ENCODE measurements at places on chromosomes 3 and 15.

DNA sequence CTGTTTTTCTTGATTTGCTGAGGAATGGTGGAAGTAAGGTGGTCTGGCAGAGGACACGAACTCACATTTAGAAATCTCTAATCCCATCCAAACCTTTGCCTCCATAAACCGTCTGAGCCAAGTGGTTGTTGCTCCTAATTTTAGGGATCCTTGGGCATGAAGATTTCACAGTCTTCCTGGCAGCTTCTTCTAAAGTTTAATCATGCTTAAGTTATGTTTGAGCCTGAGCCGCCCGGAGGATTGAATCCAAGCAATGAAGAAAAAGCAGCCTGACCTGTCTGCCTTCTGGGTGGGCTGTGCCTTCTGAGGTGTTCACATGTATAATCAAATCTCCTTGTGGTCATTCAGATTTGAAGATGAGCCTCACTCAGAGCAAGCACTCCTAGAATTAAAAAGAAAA, 249.0 kb downstream of the CD47 start:
- DNase-seq = no peak

GRCh38 chr15:61116825-61117224, 112.3 kb downstream of the RORA start:
- DNase-seq = no peak

DNA sequence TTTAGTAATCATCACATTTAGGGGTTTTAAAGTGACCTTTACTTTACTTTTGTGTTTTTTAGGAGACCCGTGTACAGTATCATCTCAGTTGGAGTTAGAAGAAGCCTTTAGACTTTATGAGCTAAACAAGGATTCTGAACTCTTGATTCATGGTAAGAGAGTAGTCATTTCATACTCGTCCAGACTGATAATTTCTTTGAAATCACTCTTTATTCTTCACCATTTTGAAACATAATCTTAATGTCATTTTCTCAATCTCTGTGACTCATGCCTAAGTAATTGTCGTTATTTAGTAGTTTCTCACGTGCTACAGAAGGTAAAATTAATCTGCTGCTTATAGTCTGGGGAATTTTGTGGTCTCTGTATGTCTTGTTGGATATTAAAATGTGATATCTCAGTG, 37.7 kb downstream of the PRKCI start:
- DNase-seq = no peak

DNA sequence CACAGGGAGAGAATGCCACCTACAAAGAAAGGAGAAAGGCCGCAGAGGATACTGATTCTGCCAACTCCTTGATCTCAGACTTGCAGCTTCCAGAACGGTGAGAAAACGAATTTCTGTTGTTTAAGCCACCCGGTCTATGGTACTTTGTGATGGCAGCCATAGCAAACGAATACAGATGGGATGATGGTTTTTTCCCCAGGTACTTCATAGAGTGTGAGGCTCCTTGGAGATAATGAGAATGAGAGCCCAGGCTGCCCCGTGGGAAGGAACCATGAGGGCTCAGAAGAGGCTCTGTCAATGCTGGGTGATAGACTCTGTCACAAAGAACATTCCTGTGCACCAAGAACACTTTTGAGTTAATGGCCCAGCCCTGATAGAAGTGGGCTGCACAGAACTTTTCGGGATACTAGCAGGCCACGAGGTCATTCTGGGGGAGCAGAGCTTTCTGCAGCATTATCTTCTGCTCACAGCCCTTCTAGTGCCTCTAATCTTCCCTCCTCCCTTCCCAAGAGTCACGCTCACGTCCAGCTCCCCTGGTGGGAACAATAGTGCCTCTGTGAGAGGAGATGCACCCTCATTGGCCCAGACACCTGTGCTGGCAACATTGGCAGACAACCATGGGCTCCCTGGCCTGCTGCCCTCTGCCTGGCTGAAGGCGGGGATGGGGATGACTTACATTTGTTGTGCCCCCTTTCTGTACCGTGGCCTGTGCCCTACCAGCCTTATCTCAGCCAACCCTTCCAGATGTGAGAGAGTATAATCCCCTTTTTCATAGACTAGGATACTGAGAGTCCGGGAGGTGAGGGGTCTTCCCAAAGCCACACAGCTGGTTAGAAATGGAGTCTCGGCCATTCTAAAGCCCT, 5.2 kb upstream of the RLBP1 start:
- no peak for DNase-seq

DNA sequence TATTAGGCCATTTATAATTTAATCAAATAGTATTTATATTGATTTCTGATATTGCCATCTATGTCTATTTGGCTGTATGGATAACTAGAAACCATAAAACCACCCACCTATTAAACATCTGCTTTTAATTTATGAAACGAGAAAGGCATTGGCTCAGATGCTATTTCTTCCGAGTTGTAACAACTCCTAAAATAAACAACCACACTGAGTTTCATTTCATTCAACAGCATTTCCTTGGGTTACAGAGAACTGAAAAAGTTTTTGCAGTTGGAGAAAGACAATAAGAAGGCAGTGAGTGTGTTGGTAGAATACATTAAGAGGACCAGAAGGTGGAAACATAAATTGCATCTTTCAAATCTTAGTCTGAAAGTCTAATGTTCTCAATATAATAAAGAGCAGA, 79.1 kb downstream of the AQR start:
- DNase-seq = no peak

GRCh38 chr3:42637001-42637400, 16.5 kb upstream of the ZBTB47 start:
- no peak for DNase-seq

- no peak for DNase-seq
Observed at GRCh38 chr3:180283251-180283650, 246.5 kb upstream of the PEX5L start.

DNA sequence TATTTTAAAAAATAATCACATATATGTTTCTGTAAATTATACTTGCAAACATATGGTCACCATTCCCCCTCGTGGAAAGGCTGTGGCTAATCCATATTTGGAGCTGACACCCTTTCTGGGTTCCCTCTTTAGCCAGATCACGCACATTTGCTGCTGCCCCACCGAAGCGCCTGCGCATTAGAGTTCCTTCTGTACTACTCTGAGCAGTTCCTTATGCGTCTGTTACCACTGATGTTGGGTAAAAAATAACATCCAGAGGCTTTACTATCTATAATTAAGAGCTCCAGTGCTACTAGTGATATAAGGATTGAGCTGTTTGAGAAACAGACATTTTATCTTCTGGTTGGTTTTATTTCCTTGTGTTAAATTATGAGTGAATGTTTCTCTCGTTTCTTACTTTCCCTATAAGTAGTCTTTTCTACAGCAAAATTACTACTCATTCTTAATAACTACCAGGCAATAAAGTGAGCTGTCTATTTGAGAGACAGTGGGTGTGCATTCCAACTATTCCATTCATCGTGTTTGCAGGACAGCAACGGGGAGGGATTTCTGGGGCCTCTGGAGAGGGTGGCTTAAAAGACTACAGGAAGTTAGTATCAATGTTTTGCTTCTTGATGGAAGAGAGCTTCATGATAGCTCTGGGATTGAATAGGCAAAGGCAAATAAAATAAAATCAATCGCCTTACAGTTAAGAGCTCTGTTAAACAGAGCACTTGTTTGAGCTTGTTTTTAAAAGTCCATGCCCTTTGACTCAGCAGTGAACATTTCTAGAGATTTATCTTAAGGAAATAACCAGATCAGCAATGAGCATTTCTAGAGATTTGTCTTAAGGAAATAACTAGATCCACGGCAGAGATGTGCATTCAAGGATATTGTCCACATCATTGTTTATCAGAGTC, 245.2 kb downstream of the CD47 start:
- no peak for DNase-seq

GRCh38 chr3:26915208-26915607, 292.6 kb downstream of the LRRC3B start:
- DNase-seq = no peak

DNA sequence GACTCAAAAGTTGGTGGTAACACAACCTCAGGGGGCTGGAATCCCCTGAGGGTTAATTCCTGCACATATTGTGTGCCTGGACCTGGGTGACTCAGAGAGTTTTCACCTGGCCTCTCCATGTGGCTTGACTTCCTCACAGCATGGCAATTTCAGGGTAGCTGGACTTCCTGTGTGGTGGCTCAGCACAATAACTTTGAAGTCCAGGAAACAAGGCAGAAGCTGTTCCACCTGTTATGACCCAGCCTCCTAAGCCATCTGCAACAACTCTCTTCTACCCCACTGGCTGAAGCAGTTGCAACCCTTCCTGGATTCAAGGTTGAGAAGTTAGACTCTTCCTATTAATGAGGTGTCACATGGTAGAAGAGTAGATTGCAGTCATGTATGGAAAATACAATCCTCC, 58.4 kb downstream of the EDEM1 start:
- no peak for DNase-seq

- no peak for DNase-seq
Observed at GRCh38 chr15:27671819-27672437, 427.2 kb downstream of the OCA2 start.

DNA sequence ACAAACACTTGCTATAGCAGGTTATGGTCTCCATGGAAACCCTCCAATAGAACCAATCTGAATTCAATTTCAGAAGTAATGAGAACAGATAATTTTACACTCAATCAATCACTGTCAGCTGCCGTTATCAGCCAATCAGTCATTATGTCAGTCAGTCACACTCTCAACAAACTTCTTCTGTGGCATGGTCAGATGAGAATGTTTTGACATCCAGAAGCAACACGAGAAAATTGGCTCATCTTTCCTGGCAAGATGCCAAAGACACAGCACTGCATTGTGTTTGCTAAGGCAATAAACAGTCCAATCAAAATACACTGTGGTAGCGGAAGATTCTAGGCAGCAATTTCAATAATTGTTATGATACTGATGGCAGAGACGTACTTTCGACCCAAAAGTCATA, 190.7 kb downstream of the RORA start:
- DNase-seq = no peak

GRCh38 chr15:63061975-63062374, 19.4 kb downstream of the TPM1 start:
- DNase-seq = no peak

GRCh38 chr15:76979996-76980520, 14.9 kb upstream of the PSTPIP1 start:
- DNase-seq = no peak

DNA sequence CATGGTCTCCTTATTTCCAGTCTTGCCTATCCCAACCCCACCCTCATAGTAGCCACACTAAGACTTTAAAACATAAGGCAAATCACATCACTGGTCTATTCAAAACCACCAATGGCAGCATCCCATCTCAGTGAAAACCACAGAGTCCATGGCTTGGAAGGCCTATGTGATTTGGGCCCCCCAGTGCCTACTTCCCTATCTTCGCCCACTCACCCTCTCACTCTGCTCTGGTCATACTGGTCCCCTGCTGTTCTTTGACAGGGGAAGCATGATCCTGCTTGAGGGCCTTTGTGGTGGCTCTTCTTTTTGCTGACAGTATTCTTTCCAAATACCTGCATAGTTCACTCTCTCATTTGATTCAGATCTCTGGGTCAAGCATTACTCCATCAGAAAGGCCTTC, 3.3 kb downstream of the GTF2A2 start:
- DNase-seq = no peak

- no peak for DNase-seq
Observed at GRCh38 chr15:43527016-43527801, 9.8 kb downstream of the MAP1A start.

DNA sequence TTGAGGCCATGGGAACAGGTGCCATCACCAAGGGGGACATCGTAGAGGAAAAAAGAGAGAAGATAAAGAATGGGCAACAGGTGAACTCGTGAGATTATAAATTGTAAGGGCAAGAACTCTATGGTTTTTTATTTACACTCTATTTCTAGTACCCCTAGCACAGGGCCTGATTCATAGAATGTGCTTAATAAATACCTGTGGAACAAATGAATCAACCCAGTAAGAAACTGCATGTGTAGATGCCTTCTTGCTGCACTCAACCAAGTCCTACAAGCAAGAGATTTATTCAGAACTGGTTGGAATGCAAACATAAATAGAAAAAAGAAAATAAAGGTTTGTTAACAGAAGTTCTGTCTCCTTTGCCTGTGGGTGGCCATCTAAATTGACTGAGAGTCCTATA, 18.7 kb upstream of the KPNA1 start:
- DNase-seq = no peak

GRCh38 chr3:132164469-132165092, 129.8 kb upstream of the CPNE4 start:
- no peak for DNase-seq

DNA sequence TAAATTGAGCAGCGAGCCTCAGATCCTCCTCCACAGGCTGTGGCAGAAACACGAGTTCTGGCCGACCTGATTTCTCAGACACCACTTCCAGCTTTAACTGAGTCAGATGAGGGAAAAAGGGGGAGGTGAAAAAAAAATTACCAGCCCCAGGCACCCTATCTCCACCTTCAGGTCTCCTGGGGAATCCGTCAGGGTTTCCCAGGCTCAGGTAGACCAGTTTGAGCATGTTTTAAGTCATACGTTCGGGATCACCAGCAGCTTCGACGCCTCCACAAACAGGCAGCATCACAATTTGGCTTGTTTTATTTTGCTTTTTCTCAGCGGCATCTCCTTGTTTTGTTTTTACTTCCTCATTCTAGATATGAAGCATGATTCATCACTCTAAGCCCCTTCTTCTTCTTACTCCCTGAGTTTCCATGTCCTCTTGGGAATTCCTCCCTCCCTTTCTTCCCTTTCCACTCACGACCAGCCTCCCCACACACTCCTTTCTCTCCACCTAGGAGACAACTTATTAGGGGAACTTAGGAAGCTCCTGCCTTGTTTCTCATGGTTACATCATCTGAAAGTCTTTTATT, 190.1 kb downstream of the ZNF621 start:
- DNase-seq = no peak

- DNase-seq = no peak
Observed at GRCh38 chr3:148605521-148605920, 92.2 kb upstream of the AGTR1 start.

DNA sequence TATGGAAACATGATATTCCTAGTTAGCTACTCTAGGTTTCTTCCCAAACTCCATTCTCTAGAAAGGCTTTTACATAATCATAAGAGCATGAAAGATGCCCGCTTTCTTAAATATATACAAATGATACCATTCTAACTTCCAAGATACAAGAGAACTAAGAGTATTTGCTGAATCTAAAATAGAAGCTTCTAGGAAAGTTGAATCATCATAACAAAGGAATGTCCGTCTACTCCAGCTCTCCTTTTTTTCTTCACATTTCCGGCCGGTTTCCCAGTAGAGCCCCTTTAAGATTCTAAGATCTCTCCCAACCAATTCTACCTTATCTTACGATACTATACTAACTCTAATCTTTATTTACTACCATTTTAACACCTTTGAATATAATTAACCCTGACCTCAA, 60.1 kb downstream of the RAD18 start:
- DNase-seq = no peak

DNA sequence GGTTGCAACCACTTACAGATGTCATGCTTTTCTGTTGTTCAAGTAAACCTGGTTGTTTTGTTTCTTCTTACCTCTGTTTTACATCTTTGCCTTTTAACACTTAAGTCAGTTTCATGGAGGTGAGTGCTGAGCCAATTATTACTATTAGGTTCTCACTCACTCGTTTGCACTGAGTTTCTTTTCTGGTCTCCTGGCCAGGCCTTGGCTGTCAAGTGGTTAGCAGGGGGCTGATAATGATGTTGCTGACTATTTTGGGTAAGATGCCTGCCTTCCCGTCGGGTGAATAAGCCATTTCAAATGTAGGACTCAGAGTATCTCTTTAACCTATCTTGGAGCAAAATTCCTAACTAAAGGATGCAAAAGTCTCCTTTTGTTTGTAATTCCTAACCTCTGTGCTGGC, 78.5 kb downstream of the KLHL25 start:
- DNase-seq = no peak
